Stimulated activated CD8-positive, alpha-beta memory T cell treated with anti-CD3 and anti-CD28 coated beads, Interleukin-12 subunit alpha, Interleukin-12 subunit beta, amount 100 ng/mL, for 4 hours (primary cell): ENCODE measurements at places on chromosomes 1 and 21.
A peak's percentile ranks its signal among the peaks of the same experiment; 100 is the strongest.

- DNase-seq = no peak
These were observed 18.9 kb downstream of the SLC6A9 start for GRCh38 chr1:44012404-44012803.

GRCh38 chr1:226495716-226496115 lies 52.8 kb upstream of the STUM start:
- DNase-seq = no peak

GRCh38 chr1:36301220-36301619 lies 4.9 kb upstream of the SH3D21 start:
- no peak for DNase-seq

GRCh38 chr21:20652846-20653245 lies 345.4 kb upstream of the NCAM2 start:
- DNase-seq = no peak

GRCh38 chr1:219323426-219323825 lies 149.7 kb downstream of the LYPLAL1 start:
- DNase-seq = no peak

GRCh38 chr1:145978854-145979745 lies 14.6 kb downstream of the POLR3GL start:
- DNase-seq = peak; percentile 55
